ENCODE measurements at places on chromosomes 7 and 10.

GRCh38 chr10:20185116-20185515 lies 368.9 kb downstream of the PLXDC2 start:
- DNase-seq, result no peak

GRCh38 chr7:22860784-22861482 lies 38.3 kb upstream of the TOMM7 start:
- no peak for DNase-seq

- no peak for DNase-seq
Measured at GRCh38 chr10:624605-625332, 64.7 kb downstream of the DIP2C start.

DNA sequence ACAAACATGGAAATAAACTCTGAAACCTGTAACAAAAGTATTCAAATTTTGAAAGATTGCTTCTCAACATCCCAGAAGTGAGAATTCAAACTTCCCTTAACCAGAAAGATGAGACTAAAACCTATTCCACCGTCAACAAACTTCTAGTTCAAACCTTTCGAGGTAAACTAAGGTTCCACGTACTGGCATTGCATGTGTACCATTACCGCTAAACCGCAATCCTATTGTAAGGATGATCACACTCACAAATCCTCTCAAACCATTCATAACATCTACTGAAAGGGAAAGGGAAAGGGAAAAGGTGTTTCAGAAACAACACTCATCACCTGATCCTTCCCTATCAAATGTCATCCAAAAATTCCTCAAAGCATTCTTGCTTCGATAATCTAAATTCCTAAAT lies 3.1 kb downstream of the SMURF1 start:
- DNase-seq, result no peak

All from activated CD8-positive, alpha-beta memory T cell treated with anti-CD3 and anti-CD28 coated beads for 1 hour (primary cell).